HuH-7.5 (cell line): ENCODE measurements at places on chromosomes 2 and 18.
A peak's percentile ranks its signal among the peaks of the same experiment; 100 is the strongest.

GRCh38 chr2:15307526-15307925 is 253.6 kb downstream of the NBAS start:
- DNase-seq: no peak

DNA sequence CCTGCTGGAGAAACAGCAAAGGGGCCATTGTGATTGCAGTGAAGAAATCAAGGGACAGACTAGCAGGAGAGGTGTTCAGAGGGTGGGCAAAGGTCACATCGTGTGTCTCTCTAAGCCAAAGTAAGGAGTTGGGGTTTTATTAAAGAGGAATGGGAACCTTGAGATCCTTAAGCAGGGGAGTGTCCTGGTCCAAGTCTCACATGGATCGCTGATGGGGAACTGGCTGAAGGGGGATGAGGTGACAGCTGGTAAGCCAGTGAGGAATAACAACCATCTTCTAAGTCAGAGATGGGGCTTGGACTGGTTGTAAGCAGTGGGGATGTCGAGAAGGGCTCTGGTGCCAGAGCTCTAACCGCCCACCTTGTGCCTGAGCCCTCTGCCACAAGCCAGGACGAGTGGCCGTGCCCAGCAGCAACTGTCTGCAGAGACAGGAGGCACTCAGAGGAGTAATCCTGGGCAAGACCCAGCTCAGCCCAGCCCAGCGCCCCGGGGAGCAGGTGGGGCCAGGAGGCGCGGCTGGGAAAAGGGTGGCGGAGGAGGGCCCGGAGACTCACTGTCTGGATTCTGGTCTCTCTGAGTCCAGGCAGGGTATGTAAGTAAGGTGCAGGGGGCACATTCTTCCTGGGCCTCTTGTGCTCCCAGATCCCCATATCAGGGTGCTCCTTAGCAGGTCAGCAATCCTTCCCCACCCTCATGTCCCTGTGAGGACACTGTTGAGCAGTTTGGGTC is 13.7 kb downstream of the WNT10A start:
- DNase-seq: peak; percentile 10

DNA sequence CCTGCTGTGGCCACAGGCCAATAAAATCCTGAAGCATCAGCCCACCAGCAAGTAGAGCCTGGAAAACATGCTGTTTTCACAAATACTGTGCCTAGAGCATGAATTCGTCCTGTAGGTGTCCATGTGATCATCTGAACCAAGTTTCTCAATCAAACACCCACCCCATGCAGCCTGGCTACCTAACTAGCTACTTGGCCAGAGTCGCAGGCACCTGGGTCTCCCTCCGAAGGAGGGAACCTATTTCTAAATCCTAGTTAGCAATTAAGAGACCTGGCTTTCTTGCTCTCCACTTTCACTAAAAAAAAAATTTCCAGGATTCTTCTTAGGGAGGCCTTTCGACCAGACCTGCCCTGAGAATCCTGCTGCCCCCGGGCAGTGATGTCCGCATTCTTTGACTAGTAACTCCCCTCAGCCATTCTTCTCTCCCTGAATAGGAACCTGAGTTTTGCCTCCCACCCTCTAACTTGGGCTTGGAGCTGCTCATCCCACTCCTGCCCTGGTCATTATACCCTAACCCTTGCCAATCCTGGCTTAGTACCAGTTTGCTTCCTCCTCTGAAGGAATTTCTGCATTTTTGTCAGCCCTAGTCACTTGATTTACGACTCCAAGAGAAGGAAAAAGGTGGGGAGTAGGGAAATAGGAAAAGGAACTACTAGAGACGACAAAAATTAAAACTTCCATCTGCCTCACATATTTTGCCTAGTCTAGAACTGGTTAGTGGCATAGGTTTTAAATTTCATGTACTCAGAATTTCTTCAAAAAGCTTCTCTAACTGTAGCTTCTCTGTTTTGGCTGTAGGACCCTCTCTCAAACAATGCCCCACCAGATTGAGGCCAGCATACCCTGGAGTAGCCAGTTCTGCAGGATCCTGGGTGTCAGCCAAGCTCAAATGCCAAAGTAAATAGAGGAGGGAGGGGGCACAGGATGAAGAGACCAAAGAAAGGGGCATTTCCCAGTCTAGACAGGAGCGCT is 25.4 kb upstream of the TANK start:
- no peak for DNase-seq

- DNase-seq: no peak
These were observed 20.7 kb downstream of the SLC14A2 start for GRCh38 chr18:45635893-45636509.

DNA sequence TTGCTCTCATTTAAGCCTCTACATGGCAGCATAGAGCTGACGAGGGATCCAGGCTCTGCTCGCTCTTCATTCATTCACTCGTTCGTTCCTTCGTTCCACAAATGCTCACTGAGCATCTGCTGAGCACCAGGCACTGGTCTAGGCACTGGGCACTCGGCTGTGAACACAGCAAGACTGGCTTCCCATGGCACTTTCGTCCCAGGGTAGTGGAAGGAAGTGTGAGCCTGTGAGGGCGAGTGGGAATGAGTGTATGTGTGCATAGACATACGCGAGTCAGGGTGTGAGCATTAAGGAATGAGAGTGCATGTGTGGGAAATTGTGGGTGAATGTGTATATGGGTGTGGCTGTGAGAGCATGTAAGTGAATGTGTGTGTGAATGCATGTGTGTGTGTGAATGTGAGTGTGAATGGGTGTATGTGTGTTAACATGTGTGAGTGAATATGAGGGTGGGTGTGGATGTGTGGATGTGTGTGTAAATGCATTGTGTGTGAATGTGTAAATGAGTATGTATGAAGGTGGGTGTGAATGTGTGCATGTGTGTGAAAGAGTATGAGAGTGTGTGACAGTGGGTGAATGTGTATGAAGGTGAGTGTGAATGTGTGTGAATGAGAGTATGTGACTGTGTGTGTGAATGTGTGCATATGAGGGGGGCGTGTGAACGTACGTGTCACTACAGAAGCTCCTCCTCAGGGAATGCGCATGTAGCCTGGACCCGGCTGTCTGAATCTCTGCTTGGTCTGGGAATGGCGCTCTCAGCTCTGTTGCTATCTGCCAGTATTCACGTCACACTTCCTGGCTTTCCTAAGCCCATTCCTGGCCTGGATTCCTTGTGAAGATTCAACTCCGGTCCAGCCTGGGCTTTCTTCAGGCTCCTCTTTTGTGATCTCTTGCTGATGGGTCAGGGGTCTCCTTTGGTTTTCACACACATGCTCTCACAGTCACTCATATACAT is 28.8 kb downstream of the SNORC start:
- no peak for DNase-seq

- no peak for DNase-seq
These were observed 108.1 kb upstream of the CELF4 start for GRCh38 chr18:37673671-37674070.

- DNase-seq: no peak
These were observed 17.9 kb upstream of the IL18R1 start for GRCh38 chr2:102337481-102338386.

GRCh38 chr18:48889981-48890762 is 60.6 kb downstream of the SMAD7 start:
- DNase-seq: no peak

DNA sequence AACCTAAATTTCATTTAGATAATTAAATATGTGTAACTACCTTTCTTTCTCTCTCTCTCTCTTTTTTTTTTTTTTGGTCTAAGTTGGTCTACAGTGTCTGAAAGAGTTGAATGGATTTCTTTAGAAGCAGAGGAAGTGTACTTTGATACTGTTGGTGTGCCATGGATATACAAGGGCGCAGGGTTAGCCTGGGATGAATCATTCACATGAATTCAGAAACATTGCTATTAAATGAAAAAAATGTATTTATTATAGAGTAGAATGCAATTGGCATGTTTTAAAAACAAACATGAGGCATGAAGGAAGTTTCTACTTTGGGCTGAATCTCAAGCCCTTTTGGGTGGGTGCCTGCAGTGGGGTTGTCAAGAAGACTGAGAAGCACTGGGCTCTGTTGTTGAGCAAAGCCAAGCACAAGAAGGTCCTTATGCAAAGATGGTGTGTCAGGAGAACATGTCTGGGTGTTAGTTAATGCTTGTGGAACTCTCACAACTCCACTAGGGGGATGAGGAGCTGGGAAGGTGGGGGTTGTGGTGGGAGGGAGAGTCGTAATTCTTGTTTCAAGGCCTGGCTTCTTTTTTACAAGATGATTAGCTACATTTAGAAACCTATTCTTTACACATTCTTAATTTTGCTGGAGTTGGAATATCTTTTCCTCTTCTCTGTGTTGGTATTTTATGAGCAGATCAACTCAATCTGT is 57.9 kb downstream of the LYPD6 start:
- peak; percentile 26 for DNase-seq

GRCh38 chr2:102082571-102083392 is 59.8 kb upstream of the IL1R1 start:
- DNase-seq: no peak

DNA sequence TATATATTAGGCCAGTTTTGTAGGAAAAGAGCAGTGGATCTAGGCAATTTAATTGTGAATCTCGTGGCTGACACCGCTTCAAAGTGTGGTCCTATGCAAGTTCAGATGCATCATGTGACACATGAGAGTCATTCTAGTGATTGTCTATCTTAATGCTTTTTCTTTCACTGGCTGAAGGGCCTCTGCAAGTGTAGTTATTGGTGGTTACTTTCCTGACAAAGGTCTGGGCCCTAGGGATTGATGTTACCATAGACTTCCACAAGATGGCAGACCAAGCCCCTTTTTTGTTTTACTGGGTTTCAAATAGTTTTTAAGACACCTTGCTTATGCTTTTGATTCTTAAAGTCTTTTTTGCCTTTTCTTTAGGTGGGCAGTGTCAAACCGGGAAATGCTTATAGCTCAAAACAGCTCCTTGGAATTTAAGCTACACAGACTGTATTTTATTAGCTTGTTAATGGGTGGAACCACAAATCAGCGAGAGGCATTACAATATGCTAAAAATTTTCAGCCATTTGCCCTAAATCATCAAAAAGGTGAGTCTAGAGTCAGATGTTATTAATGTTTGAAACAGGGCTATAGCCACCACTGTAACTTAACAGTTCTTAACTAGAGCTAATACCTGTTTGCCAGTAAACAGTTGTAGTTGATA is 25.9 kb downstream of the CD8A start:
- DNase-seq: no peak

DNA sequence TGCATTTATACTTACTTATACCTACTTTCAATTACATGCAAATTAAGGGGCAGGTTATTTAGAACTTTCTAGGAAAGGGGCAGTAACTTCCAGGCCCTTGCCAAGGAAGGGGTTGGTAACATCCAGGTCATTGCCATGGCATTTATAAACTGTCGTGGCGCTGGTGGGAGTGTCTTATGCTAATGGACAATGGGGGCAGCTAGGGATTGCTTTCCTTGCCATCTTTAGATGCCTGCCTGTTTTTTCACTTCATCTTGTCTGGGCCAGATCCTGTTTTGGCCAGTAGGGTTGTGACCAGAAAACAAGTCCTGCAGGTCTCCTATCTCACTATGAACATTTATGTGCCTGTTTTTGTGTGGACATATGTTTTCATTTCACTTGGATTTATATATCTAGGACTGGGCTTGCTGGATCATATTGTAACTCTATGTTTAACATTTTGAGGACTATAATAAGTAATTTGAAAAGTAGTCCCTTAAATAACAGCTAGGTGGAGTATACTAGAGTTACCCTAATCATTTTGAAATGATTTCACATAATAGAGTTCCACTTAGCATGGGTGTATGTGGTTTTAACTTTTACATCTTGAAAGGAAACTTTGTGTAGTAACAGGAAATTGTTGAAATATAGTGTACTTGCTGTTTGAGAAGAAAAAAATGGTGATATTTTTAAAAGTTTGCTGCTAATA is 56.1 kb downstream of the LCLAT1 start:
- DNase-seq: no peak

- DNase-seq: peak; percentile 23
These were observed 200.6 kb upstream of the RASGRP3 start for GRCh38 chr2:33275689-33276444.

DNA sequence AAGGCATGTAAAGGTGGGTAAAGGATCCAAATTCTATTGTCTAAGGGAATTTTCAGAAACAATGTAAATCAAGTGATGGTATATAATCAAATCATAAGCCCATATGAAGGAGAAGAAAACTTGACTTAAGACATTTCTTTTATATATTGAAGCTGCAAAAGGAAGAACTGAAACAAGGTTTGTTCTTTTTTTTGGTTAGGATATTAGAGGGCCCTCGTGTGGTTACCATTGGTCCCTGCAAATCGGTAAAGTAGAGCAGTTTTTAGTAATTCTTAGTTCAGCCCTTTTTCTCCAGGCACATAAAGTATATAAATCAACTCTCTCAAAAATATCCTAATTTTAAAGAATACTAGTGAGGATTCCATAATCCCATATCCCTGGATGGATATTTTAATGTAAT is 105.6 kb upstream of the STK17B start:
- no peak for DNase-seq

DNA sequence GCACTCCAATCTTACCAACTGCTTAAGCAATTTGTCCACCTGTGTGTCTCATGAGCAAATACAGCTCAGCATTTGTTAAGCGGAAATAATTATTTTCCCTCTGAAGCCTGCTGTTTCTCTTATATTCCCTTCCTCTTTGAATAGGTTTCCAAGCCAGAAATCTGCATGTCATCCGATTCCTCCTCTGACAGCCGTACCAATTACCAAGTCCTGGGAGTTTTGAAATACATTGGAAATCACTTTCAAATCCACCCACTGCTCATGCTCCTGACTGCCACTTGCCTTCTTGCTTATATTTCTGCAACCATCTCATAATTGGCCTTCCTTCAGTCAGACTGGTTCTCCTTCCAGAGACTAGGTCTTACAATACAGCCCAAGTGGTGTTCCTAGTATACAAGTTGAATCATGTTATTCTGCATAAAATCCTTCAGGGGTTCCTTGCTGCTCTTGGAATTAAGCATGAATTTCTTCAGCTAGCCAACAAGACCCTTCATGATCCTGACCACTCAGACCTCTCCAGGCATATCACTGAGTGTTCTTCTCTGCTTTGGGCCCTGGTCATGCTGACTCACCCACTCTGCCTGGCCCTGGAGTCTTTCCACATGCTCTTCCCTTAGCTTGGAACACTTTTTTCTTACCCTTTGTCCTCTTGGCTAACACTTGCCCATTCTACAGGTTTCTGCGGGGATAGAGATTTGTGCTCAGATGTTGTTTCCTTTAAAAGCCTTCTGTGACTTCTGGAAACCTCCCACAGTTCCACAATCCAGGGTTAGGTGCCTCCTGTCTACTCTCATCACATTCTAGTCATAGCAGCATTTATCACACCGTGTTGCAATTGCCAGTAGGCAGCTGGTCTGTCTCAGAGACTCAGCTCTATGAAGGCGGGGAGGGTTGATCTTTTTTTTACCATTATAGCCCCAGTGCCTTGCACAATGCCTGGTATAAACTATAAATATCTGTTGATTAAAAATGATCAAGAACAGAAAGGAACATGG is 157.6 kb downstream of the ARL6IP6 start:
- no peak for DNase-seq

DNA sequence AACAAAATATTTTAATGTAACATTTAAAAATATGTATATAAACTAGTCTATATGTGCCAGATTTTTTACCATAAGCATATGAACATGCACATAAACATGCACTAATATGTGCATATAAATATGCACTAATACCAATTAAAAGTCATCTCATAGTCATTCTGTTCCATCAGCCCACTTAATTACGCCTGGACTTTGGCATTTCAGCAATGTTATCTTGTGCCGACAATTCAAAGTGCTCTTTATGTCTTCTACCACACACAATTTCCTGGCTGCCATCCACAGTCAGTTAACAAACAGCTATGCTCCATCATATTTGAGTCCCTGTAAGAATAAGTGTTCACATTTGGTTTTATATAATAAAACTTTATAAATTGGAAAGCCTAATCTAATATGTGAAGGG is 92.6 kb upstream of the TSPYL6 start:
- DNase-seq: no peak
